ENCODE measurements at places on chromosomes 7 and 10.

DNA sequence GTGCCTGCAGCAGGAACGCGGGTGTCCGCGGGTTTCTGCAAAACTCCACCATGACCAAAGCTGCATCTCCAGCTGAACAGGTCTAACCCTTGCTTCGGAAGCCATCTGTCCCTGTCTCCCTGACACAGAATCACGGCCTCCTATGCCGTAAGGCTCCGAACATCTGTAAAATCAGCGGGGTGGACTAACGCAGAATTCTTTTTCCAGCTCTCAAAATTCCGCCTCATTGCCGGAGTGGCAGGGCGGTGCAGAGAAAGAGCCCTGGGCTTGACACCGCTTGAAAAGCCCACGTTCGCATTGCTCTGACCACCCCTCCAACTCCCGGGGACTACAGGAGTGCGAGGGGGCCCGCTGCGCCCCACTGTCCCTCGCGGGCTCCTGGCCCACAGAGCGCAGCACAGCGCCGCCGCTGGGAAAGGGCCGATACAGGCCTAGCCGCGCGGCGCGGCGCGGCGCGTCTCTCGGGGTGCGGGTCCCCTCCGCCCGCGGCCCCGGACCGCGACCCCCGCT, 409 bp downstream of the DNMBP start:
- DNase-seq, result peak; percentile 28

DNA sequence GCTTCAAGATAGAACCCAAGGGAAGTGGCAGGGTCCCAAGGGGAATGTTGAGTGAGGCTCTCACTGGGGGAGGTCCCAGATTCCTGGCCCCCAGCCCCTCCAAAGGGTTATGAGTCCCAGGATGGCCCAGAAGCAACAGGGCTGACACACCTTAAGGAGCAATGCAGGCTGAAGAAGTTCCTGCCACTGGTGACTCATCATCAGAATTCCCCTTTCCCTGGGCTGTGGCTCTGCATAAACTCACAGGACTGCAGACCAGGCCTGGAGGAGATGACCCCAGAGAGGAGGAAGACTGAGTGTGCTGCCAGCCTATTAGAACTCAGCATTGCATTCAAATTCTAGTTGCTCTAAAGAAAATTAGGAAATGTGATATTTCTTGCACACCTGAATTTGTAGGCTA, 126.7 kb downstream of the DPP6 start:
- peak; percentile 14 for DNase-seq

DNA sequence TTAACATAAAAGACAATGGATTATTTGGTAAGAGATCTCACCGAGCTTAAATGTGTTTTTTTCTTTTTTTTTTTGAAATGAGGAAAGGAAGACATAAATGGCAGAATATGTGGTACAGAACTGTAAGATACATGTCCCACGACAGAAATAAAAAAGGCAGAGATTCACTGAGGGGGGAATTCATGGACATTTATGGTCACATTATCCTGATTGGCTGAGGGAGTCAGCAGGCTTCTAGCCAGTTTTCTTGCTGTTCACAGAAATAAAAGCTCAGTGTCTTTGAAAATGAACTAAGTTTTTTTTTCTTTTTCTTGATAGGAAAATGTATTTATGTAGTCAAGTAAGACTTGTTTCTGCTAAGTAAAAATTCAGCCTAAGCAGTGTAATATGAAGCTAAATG, 8.2 kb upstream of the FAS start:
- DNase-seq, result no peak

DNA sequence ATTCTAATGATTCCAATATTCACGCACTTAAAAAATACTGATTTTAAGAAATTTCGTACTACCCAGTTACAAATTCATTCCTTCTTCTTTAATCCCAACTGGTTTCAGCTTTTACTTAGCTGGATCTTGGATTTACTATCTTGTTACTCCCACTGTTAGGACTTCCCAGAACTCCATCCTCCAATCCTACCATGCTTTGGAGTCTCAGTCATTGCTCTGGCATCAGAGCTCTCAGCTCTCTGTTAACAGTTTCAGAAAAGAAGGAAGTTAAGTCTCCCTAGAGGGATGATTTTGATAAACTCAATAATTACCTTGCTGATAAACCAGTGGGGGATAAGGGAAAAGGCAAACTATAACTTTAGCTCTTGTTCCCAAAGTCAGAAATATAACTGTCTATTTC, 9.5 kb downstream of the PPA1 start:
- no peak for DNase-seq

DNA sequence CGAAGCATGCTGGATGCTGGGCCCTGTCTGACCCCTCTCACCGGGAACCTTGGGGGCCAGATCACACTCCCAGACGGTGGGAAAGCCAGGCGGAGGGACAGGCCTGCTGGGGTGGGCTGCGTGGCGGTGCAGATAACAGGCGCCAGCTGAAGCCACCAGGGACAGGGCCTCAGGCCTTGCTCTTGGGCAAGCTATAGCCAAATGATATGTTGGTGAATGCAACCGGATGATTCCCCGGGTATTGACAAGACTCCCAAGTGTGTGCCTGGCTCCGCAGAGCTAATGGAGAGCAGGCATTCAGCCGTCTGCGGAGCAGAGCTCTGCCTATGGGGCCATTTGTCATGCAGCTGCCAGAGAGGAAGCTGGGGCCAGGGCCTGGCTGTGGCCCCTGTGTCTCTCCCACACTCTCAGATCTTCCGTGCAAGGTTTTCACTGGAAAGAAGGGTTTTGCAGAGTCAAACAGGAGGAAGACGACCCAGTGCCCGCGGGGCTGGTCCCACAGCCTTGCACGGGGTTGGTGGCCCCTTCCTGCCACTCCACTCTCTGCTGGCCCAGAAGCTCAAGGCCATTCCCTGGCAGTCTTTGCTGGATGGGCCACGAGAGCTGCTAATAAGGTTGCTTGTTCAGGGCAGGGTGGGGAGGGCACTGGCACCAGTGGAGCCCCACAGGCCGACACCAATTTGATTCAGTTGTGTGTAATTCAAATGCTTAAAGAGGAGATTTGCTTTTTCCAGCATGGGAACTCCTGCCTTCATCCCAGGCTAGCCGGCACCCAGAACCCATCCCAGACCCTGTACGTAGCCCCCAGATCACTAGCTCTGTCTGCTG, 91.8 kb downstream of the PRKAG2 start:
- no peak for DNase-seq

DNA sequence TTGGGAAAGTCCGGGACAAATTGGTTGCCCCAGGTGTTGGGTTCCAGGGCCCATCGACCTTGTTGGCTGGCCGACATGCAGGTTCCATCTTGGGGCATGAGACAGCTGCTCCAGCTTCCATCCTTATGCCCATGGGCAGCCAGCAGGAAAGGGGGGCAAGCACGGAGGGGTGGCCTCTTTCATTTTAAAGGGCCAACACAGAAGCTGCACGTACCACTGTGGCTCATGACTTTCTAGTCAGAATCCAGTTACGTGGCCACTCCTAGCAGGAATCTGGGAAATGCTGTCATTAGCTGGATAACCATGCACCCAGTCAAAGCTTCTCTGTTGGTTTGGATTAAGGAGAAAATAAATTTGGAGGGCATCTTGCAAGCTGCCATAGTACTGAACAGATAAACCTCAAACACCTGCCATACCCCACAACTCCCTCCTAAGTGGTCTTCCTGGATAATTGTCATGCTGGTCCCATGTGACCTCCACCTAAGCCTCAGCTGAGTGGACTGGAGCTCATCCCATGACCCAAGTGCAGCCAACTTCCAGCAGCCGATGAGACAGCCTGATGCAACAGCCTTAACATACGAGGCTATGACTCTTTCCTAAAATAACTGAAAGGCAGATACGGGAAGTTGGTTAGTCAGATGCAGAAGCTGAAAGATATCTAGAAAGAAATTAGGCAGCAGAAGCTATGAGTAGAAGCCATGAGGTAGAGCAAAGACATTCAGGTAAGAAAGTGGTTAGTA, 21.4 kb upstream of the GSDME start:
- DNase-seq, result no peak

- no peak for DNase-seq
Measured at GRCh38 chr7:82080254-82080927, 310.5 kb upstream of the HGF start.

DNA sequence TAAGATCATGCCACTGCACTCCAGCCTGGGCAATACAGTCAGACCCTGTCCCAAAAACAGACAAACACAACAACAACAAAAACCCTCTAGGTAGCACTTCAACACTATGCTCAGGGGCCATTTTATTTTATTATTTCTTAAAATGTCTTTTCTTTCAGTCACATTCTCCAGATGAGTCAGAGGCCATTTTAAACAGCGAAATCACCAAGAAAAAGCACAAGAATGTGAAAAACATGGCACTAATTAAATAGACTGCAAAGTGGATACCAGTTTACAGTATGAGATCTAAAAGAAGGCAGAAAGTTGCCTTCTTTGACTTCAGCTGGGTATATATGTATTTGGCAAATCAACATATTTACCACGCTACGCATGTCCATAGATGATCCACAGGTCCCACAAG, 6.1 kb upstream of the FGL2 start:
- DNase-seq, result no peak

DNA sequence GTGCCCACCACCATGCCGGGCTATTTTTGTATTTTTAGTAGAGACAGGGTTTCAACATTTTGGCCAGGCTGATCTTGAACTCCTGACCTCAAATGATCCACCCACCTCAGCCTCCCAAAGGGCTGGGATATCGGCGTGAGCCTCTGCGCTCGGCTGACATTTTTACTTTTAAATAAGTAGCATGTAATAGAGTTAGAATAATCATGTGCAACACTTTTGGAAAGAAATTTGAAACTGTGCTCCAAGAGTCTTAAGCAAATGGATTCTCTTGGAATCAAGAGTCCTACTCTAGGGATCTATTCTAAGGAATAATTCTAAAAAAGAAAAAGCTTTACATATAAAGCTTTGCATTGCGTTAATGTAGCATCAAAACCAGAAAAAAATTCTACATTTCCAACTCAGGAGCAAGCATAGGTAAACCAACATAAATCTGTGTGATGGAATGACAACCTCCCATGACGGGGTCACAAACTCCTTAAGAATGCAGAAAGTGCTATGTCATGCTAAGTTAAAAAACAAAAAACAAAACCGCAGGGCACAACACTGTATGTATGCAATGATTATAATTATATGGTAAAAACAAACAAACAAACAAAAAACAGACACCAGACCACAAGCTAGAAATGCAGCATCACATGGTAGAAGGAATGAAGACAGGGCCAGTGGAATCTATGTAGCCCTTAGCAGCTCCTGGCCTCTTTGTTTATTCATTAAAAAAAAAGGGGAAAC, 98.7 kb downstream of the RNF216 start:
- DNase-seq, result no peak

GRCh38 chr10:122331100-122331499, 43.4 kb upstream of the PLEKHA1 start:
- no peak for DNase-seq

GRCh38 chr7:26279405-26279804, 12.3 kb upstream of the SNX10 start:
- DNase-seq, result no peak

DNA sequence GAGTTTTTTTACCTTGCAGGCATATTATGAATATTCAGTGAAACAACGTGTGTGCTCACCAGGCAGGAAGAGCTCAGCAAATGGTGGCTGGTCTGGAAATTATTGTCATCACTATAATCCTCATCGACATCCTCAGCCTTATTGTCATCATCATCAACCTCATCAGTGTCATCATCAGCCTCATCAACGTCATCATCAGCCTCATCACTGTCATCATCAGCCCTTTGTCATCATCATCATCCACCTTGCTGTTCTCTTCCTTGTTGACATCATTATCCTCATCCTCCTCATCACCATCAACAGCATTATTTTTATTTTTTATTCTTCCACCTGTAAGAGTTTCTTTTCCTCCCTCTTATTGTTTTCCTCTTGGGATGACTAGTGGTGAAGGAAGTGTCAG, 142.3 kb upstream of the GPR26 start:
- DNase-seq, result no peak

- DNase-seq, result no peak
Measured at GRCh38 chr7:6436385-6436685, 11.4 kb downstream of the DAGLB start.

DNA sequence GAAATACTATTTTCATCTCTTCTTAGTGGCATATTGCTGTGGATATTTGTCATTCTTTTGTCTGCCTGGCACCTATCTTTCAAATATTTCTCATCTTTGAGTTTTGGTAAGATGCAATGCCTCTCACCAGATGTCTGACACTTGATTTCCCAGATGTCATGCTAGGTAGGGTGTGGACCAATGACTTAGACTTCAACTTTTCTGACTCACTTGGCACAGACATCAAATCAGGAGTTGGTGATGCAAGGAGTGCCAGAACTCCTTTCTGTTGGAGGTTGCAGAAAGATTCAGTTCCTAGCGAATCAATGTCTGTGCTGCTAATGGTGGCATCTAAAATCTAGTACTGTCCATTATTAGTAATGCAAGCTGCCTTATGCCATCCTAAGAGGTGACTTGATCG, 216.9 kb upstream of the FERD3L start:
- no peak for DNase-seq

- DNase-seq, result no peak
Measured at GRCh38 chr10:131032329-131033165, 279.0 kb downstream of the TCERG1L start.
